Activated CD8-positive, alpha-beta T cell treated with anti-CD3 and anti-CD28 coated beads, Interleukin-2, amount 10 ng/mL, durations not matched to agents 7 days and 5 days (primary cell): ENCODE measurements at places on chromosomes 6 and 20.

- H3K27me3 ChIP-seq = no peaks in the 10 kb centered on the region
- H3K36me3 ChIP-seq = no peaks in the 10 kb centered on the region
- no peaks in the 10 kb centered on the region for H3K4me1 ChIP-seq
- H3K27ac ChIP-seq = no peak overlapping the region
These were observed 174.7 kb downstream of the OTOR start for GRCh38 chr20:16922834-16923233.

GRCh38 chr6:15389084-15389764 is 143.4 kb downstream of the JARID2 start:
- peaks cover 87% of the 10 kb centered on the region for H3K4me1 ChIP-seq
- no peaks in the 10 kb centered on the region for H3K27me3 ChIP-seq
- H3K4me3 ChIP-seq = no peak overlapping the region
- no peak for DNase-seq
- peaks cover 19% of the 10 kb centered on the region for H3K36me3 ChIP-seq
- H3K27ac ChIP-seq = peak overlapping the region; percentile 73

DNA sequence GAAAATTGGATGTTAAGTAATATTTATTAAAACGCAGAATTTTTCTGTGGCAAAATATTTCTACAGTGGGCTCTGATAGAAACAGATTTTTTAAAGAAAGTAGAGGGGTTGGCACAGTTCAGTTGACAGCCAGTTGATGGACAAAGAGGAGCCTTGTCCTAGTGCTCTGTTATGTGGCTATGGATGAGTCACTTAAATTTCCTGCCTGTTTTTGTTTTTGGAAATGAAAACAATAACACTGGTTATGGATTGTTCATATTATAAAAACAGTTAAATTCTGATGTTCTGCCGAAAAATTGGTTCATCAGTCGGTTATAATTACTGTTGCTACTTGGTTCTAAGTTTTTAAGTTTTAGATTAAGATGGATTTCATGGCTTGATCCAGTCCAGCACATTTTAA is 42.8 kb downstream of the MYO6 start:
- no peak overlapping the region for H3K27ac ChIP-seq
- no peaks in the 10 kb centered on the region for H3K36me3 ChIP-seq
- H3K4me1 ChIP-seq = no peaks in the 10 kb centered on the region
- DNase-seq = no peak
- H3K27me3 ChIP-seq = peaks cover 4% of the 10 kb centered on the region

- H3K4me3 ChIP-seq = no peak overlapping the region
- peaks cover 32% of the 10 kb centered on the region for H3K27me3 ChIP-seq
- no peak for DNase-seq
- no peaks in the 10 kb centered on the region for H3K36me3 ChIP-seq
- H3K4me1 ChIP-seq = no peaks in the 10 kb centered on the region
These were observed 13.3 kb downstream of the PKHD1 start for GRCh38 chr6:52074155-52074554.
